ENCODE measurements at places on chromosomes 2 and 18.
A peak's percentile ranks its signal among the peaks of the same experiment; 100 is the strongest.

DNA sequence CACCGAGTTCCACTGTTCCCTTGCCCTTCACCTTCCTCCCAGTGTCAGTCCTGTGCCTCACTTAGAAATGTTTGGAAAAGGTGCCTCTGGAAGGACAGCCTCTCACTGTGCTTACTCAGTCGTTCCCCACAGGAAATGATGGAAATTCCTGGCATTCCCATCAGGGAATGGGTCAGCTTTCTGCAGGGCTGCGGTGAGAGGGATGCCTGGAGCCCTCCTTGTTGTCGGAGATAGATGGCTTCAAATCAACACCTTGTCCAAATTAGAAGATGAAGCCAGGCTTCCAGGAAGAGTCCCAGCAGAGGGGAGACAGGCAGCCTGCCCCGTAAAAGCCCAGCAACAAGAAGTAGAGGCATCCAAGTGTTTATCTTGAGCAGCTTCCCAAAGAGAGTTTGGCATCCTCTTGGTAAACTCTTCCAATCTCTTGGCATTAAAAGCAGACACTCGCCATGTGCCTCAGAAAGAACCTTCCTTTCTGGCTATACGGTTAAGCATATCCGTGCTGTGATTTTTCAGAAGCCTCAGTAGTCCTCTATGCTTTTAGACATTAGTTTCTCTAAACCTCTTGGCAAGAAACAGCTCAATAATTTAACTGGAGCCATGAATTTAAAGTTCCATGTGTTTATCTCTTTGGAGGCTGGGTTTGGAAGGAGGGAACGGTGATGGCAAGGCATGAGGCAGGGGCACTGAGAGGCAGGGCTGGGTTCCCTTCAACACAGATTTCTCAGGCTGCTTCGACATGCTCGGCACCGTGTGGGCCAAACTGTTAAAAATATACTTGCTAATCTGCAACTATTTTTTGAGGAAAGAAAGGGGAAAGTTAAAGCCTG, 25.1 kb downstream of the COLEC12 start:
- no peak for DNase-seq

- no peak for DNase-seq
These were observed 28.6 kb upstream of the POU3F3 start for GRCh38 chr2:104825124-104825865.

DNA sequence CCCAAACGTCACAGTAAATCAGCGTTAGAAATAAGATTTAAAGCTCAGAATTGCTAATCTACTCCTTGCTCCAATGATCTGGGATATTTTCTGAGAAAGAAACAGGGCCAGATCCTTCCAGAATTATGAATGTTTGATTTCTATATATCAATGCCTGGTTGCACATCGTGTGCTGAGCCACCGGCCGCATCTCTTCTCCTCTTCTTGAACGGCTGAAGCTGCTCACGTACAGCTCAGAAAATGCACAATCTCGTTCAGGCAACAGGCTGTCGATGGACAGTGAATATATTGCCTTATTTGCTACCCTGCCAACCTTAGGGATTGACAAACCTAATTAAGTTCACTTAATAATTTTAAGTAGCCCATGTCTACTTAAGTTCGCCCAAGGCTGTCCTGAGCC, 169.5 kb downstream of the CLIP4 start:
- no peak for DNase-seq

DNA sequence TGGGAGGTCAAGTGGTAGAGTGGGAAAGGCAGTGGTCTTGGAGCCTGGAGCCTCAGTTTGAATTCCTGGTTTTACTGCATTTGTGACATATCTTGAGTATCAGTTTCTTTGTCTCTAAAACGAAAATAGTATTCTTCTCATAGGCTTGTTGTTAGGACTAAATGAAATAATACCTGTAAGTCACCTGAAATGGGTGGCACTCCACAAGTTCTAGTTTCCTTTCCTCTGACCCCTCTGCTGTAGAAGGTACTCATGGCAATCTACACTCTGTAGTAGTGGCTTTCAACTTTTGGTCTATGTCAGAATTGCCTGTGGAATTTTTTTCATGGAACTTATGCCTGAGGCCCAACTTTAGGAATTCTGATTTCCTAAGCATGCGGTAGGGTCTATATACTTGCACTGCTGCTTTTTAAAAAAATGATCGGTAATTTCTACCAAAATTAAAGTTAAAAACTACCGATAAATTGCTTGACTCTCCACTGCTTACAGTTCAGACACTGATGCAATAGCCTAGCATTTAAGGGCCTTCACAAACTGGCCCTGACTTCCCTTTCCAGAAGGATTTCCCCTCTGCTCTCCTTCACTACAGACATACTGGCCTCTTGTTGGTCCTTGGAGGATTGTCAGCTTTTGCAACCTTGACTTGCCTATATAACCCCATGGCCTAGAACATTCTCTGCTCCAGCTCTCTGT, 47.2 kb downstream of the PLEK start:
- DNase-seq: no peak

GRCh38 chr2:9124231-9124741, 82.3 kb upstream of the ASAP2 start:
- DNase-seq: no peak

- DNase-seq: peak; percentile 86
These were observed 470 bp downstream of the KCNF1 start for GRCh38 chr2:10912076-10912731.

DNA sequence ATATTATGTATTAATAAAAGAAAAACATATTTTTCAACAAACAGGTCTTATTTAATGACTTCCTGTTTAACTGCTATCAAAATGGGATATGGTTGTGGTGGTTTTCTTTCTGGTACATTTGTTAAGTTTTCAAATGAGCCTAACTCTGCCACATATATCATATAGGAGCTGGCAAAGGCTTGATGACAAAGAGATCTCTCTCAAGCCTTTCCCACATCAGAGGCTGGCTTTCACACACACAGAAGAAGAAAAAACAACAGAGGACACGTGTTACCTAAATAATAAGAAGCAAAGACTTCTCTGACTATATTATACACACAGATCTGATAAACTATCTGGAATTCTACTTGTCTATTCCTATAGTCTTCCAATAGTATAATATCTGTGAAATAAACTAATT, 46.1 kb downstream of the CFAP36 start:
- DNase-seq: no peak

GRCh38 chr2:105405291-105405690, 6.4 kb upstream of the FHL2 start:
- no peak for DNase-seq

DNA sequence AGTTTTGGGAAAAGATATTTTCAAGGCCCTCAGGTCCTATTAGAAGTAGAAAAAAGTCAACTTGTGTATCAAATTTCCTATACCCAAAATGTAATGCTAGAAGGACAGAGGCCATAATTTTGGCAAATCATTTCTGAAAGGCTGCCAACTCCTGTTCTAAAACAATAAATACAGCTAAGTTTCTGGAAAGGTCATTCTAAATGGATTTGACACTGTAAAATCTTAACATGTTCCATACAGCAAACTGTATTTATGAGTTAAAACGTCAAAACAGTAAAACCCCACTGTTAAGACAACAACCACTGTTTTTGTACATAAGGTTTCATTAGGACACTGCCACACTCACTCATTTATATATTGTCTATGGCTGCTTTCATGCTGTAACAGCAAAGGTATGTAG, 9.7 kb downstream of the FAM98A start:
- no peak for DNase-seq

GRCh38 chr2:46509804-46510203, 30.4 kb downstream of the TMEM247 start:
- DNase-seq: no peak

GRCh38 chr2:67082813-67083212, 314.3 kb upstream of the ETAA1 start:
- DNase-seq: no peak

GRCh38 chr18:45107425-45107824, 426.7 kb downstream of the SETBP1 start:
- no peak for DNase-seq

DNA sequence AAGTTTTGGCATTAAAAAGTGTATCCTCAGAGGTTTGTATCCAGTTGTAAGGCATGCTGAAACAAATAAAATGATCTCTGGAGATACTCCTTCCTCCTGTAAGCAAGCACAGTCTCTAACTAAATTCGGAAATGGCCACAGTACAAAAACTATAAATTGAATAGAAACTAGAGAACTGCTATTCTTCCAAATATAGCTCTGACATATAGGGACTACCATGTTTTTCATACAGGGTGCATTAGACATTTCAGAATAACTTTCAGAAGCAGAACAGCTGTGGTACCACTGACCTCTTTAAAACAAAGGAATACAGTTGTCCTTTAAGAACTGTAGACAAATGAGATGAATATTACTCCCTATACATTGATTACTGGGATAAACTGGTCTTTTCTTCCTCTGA, 568.5 kb downstream of the ARHGAP15 start:
- no peak for DNase-seq

DNA sequence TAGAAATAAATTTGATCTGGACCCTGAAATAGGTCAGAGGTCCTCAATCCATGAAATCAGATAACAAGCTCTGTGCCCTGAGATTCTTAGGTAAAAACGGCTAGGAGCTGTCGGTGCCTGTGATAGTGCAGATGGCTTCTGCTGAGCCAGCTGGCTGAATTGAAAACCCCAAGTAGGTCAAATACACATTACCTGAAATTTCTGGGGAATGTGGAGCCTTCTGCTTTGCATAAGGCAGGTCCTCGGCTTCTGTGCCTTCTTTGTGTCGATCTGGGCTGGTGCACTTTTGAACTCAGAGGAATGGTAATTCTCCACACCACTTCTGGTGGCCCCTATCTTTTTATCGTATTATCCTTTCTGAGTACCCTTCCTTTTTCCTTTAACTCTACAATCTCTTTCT, 66.6 kb downstream of the CNTNAP5 start:
- no peak for DNase-seq

DNA sequence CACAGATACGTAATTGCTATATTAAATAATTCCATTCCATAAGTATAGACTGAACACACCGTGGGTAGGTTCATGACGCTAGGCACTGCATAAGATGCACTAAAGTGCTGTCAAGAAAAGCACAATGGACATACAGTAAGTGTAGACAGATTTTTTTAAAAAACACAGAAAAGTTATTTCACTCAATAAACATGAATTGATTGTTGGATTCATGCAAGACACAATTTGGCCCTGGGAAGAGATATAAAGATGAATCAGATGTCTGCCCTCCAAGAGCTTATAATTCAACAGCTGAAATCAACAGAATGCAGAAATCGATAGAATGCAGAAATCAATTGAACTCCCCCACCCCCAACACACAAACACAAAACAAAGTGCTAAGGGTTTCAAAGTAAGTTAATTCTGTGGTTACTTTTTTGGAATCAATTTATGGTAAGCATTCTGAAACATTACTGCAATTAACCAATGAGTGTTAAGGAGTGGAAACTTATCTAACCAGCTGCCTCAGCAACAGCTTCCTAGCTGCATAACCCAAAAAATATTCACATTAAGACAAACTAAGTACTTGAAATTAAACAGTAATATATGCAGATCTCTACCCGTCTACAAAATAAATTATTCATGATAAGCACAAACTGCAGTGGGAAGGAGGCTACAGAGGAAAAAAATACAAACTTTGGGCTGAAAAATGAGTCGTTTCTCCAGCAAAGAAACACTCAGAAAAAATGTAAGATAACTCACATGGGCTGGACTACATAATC, 1.6 kb downstream of the NBAS start:
- no peak for DNase-seq
